ENCODE measurements at places on chromosomes 11 and 22. TPM values are rescaled to one million over a fixed set of nuclear protein-coding genes. Genes with fewer than 3 reads are reported as not detected.

C1QTNF5 gene
- polyA plus RNA-seq = 19.5 TPM

DNA sequence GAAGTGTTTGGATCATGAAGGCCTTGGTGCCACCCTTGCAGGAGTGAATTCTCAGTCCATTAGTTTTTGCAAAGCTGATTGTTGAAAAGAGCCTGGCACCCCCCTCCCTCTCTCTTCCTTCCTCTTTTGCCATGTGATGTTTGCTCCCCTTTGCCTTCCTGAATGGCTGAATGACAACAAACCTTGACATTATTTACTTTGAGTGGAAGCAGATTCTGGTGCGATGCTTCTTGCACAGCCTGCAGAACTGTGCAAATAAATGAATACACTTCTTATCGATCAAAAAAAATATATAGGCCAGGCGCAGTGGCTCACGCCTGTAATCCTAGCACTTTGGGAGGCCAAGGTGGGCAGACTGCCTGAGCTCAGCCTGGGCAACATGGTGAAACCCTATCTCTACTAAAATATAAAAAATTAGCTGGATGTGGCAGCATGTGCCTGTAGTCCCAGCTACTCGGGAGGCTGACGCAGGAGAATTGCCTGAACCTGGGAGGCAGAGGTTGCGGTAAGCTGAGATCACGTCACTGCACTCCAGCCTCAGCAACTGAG is 2.0 kb upstream of the NARS2 start:
- DNase-seq = no peak

- DNase-seq = no peak
These were observed 134.5 kb downstream of the WNT7B start for GRCh38 chr22:45842291-45842991.

- no peak for DNase-seq
These were observed 40.9 kb downstream of the DGCR2 start for GRCh38 chr22:19081351-19081750.

GRCh38 chr11:7484131-7484530 is 1.2 kb upstream of the OLFML1 start:
- no peak for DNase-seq

DNA sequence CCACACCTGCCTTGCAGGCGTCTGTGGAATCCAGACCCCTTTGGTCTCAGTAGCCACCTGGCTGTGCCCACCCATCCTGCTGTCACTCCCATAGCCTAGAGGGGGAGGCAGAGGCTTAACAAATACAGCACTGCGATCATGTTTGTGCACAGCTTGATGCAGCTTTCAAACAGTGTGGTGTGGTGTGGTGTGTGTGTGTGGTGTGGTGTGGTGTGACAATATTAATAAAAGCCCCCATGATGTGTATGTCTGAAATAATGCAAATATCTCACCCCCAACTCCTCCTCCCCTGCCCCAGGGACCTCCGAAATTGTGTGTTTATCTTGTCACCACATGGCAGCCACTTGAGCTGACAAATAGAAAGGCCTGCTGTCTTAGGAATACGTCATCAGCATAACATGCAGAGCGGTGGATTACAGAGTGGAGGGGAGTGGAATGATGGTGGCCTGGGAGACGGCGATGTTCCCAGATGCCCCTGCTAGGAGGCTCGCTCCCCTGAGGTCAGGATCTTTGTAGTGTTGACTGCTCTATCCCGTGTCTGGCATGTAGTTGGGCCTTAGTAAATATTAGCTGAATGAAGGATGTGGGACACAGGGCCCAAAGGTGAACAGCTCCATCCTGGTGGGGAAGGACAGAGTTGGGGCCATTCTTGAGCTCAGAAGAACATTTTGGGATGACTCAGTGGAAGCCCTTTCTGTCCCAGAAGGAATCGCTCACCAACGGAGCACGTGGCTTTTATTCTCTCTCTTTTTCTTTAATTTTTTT is 2.8 kb downstream of the PDXP start:
- DNase-seq = peak; percentile 73

- no peak for DNase-seq
These were observed 119.0 kb downstream of the LDLRAD3 start for GRCh38 chr11:36062796-36063365.

DNA sequence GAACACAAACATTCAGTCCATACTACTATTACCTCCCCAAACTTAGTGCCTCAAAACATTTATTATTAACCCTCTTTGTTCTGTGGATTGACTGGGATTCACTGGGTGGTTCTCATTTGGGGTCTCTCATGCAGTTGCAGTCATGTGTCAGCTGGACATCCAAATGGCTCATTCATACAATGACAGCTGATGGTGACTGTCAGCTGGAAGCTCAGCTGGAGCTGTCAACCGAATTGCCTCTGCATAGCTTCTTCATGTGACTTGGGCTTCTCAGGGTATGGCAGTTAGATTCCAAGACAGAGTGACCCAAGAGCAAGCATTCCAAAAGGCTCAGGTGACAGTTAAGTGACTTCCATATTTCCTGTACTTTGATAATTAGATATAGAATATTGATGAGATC is 85.2 kb downstream of the CCDC34 start:
- no peak for DNase-seq

GRCh38 chr11:48031602-48032001 is 51.2 kb downstream of the PTPRJ start:
- no peak for DNase-seq

GRCh38 chr11:62905296-62905695 is 15.9 kb downstream of the CHRM1 start:
- peak; percentile 61 for DNase-seq

GRCh38 chr11:93957397-93957952 is 63.7 kb upstream of the HEPHL1 start:
- no peak for DNase-seq

- DNase-seq = peak; percentile 63
These were observed 88.6 kb downstream of the SNX19 start for GRCh38 chr11:130827451-130828377.

- DNase-seq = no peak
These were observed 8.6 kb downstream of the HSCB start for GRCh38 chr22:28750471-28750881.

- DNase-seq = no peak
These were observed 32.5 kb upstream of the APLNR start for GRCh38 chr11:57269571-57270021.

DNA sequence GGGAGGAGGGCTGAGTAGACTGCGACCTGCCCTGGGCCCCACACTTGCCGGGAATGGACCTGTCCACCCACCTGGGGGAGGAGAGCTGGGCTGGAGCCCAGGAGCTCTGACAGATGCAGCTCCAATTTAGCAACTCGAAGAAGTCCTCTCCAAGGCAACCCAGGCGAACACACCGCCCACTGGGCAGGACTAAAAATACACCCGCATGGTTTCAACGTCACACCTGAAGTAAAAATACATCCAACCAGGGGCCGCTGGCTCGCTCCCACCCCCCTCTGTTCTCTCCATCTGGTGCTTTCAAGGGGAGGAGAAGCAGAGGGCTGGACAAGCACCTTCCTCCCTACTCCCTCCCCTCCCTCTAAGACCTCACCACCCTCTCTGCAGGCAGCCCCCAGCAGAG is 119.9 kb downstream of the FEZ1 start:
- peak; percentile 40 for DNase-seq

GRCh38 chr11:43489869-43490465 is 131.2 kb downstream of the TTC17 start:
- DNase-seq = no peak

GRCh38 chr11:57500926-57501325 is 14.6 kb downstream of the SLC43A1 start:
- no peak for DNase-seq

KRTAP5-7 gene
- 0.16 TPM for polyA plus RNA-seq

- no peak for DNase-seq
These were observed 605.0 kb upstream of the CADM1 start for GRCh38 chr11:116109228-116109627.

DNA sequence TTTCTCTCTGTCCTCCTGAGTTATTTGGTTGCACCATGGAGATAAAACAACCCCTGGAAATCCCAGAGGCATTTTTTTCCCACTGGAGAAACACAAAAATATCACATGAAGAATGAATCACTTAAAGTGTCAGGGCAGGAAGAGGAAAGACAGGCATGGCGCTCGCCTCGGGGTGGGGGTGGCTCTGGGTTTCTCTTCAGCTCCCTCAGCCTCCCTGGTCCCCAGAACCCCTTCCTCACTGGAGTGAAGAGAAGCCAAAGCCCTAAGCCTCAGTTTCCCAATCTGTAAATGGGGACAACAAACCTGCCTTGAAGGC is 938 bp downstream of the SHISAL1 start:
- DNase-seq = no peak

SAA2 gene
- polyA plus RNA-seq = not detected

DNA sequence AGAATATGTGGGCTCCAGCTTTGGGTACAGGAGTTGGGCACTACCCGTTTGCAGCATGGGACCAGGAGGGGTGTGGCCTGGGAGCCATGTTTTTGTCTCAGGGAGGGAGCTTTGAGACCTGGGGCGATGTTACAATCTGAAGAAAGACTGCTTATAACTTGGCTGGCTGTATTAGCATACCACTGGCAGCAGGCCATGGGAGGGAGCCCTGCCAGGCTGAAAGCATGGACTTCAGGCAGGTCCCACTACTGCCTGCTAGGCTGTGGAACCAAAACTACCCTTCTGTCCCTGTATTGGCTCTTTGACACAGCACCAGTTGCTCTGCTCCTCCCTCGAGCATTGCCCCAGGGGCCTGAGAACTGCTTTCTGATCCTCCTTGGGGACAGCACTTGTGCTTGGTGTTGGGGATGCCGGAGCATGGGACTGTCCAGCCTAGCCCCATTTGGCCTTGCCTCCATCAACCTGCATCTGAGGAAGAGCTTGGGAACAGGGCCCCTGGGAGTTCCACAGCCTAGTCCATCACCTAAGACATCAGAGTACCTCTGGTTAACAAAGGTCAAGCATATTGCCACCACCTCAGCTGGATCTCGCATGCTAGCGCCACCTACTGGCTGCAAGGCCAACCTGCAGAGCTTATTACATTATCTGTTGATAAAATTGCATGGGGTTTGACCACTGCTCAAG is 217.4 kb downstream of the SBF2 start:
- DNase-seq = no peak

DNA sequence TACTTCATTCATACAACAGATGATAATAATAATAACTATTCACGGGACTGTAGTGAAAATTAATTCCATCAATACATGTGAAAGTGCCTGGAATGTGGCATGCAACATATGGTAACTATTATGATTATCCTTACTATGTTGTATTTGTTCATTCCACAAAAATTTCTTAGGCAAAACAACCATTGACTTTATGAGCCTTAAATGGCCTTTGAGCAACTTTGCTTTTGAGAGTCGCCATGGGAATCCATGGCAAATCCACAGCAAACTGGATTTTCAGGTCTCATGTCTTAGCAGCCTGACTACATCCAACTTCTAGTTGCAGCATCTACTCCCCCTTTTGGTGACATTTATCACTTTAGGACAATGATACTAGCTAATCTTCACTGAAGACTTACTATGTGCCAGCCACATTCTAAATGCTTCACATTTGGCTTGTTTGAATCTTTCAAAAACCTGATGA is 56.8 kb downstream of the SLC1A2 start:
- no peak for DNase-seq

RTL10 gene
- polyA plus RNA-seq = 19.5 TPM

SART1 gene
- 38.1 TPM for polyA plus RNA-seq

LYVE1 gene
- 49.3 TPM for polyA plus RNA-seq

GRCh38 chr11:73233211-73233610 is 15.1 kb downstream of the P2RY2 start:
- DNase-seq = no peak

DNA sequence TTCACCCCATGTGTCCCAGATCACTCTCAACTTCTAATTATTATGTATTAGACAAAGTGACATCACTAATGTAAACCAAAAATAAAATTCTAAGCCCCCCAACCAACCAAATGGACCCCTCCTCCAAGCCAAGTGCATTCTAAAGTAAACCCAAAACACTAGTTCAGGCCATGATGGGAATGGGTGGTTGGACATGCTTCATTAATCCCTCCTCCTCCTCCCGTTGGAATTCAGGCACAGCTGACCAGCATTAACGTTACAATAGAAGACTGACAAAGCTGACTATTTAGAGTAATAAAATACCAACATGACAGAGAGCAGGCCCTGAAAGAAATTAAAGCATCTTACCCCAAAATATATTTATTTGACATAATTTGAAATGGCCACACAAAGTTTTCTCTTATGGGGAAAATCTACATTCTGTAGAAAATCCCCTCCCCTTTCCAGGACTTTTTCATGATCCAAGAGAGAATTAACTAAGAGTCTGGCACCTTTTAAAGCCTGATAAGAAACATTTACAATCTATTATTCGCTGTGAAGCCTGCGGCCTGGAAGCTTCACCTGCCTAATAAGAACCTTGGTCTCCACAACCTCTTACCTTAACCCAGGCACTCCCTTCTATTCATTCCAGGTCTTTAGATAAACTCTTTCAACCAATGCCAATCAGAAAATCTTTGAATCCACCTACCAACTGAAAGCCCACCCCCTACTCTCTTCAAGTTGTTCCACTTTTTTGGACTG is 948.5 kb upstream of the CCDC90B start:
- DNase-seq = no peak

MS4A1 gene
- polyA plus RNA-seq = 0.67 TPM

MPZL2 gene
- 32.8 TPM for polyA plus RNA-seq

DNA sequence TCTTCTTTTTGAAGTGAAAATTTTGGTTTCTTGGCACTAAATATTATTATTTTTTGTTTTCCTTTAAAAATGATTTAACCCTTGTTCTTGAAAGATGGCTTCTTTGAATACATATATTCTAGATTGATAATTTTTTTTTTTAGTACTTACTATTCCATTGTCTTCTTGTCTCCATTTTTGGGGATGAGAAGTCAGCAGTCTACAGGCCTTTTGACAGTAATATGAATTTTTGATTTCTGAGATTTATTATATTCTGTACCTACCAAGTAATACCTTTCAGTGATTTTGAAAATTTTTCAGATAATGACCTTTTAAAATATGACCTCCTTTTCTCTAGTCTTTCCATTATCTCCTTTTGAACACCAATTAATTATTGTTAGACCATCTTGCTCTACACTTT is 294.1 kb upstream of the LARGE1 start:
- no peak for DNase-seq
